EH (cell line): ENCODE measurements at places on chromosomes 13 and 19.
A peak's percentile ranks its signal among the peaks of the same experiment; 100 is the strongest.

- no peak for DNase-seq
Observed at GRCh38 chr19:2145831-2146241, 5.5 kb downstream of the AP3D1 start.

- DNase-seq: peak; percentile 57
Observed at GRCh38 chr13:48334534-48335127, 31.1 kb downstream of the RB1 start.

- peak; percentile 69 for DNase-seq
Observed at GRCh38 chr19:49331616-49332055, 3.6 kb upstream of the CD37 start.

DNA sequence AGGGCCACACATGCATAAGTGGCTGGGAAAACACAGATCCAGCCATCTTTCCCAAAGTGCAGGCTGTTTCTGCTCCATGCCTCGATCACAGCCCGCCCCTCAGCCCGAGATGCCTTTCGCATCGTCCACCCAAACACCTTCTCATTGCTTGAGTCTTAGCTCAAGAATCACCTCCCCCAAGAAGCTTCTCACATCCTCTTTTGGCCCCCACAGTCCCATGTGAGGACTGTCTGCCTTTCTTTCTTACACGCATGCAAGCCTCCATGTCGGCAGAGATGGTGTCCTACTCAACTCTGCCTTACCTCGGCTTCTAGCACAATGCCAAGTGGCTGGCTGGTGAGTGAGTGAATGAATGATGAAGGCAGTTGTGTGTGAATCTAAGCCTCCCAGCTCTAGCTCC, 18.1 kb upstream of the GSX1 start:
- no peak for DNase-seq

- no peak for DNase-seq
Observed at GRCh38 chr13:110426735-110427134, 119.7 kb downstream of the COL4A2 start.

GRCh38 chr19:55058781-55059610, 4.0 kb downstream of the RDH13 start:
- no peak for DNase-seq
